ENCODE measurements at places on chromosomes 3 and 15. TPM values are rescaled to one million over a fixed set of nuclear protein-coding genes. Genes with fewer than 3 reads are reported as not detected.

MGLL gene
- total RNA-seq: 0.77 TPM

KLHL40 gene
- not detected for total RNA-seq

MTHFS gene
- 31.0 TPM for total RNA-seq

COL6A6 gene
- total RNA-seq: not detected

NLGN1 gene
- total RNA-seq: not detected

SUCNR1 gene
- total RNA-seq: not detected

LRRN1 gene
- total RNA-seq: 6.7 TPM

CTXND1 gene
- not detected for total RNA-seq

CLDN11 gene
- 0.19 TPM for total RNA-seq

- H3K27me3 ChIP-seq: no peaks in the 10 kb centered on the region
- H3K36me3 ChIP-seq: no peaks in the 10 kb centered on the region
- no peak for DNase-seq
- peaks cover 53% of the 10 kb centered on the region for H3K4me1 ChIP-seq
- no peak overlapping the region for H3K27ac ChIP-seq
Observed at GRCh38 chr3:30475809-30476178, 130.6 kb upstream of the TGFBR2 start.

GRCh38 chr3:4060064-4060463 is 243.1 kb upstream of the SETMAR start:
- H3K4me3 ChIP-seq: no peak overlapping the region
- no peak for DNase-seq
- peaks cover 2% of the 10 kb centered on the region for H3K36me3 ChIP-seq
- no peak overlapping the region for H3K27ac ChIP-seq

- H3K4me3 ChIP-seq: no peak overlapping the region
- H3K36me3 ChIP-seq: no peaks in the 10 kb centered on the region
- no peak overlapping the region for H3K27ac ChIP-seq
- no peaks in the 10 kb centered on the region for H3K4me1 ChIP-seq
Observed at GRCh38 chr3:139601191-139601961, 61.8 kb upstream of the RBP1 start.

- peaks cover 13% of the 10 kb centered on the region for H3K4me1 ChIP-seq
- no peak for DNase-seq
- H3K27ac ChIP-seq: no peak overlapping the region
Observed at GRCh38 chr3:196654735-196655090, 15.2 kb downstream of the NRROS start.

- H3K4me3 ChIP-seq: no peak overlapping the region
- H3K36me3 ChIP-seq: no peaks in the 10 kb centered on the region
- H3K27me3 ChIP-seq: no peaks in the 10 kb centered on the region
- no peaks in the 10 kb centered on the region for H3K4me1 ChIP-seq
Observed at GRCh38 chr3:64983583-64984359, 296.0 kb upstream of the ADAMTS9 start.

- peaks cover 1% of the 10 kb centered on the region for H3K4me1 ChIP-seq
- no peaks in the 10 kb centered on the region for H3K36me3 ChIP-seq
- no peak for DNase-seq
- H3K27me3 ChIP-seq: peaks cover 3% of the 10 kb centered on the region
Observed at GRCh38 chr15:93063262-93063671, 25.7 kb downstream of the RGMA start.

- H3K4me3 ChIP-seq: no peak overlapping the region
- no peaks in the 10 kb centered on the region for H3K27me3 ChIP-seq
- no peak overlapping the region for H3K27ac ChIP-seq
Observed at GRCh38 chr3:167899093-167899492, 163.6 kb downstream of the SERPINI1 start.

DNA sequence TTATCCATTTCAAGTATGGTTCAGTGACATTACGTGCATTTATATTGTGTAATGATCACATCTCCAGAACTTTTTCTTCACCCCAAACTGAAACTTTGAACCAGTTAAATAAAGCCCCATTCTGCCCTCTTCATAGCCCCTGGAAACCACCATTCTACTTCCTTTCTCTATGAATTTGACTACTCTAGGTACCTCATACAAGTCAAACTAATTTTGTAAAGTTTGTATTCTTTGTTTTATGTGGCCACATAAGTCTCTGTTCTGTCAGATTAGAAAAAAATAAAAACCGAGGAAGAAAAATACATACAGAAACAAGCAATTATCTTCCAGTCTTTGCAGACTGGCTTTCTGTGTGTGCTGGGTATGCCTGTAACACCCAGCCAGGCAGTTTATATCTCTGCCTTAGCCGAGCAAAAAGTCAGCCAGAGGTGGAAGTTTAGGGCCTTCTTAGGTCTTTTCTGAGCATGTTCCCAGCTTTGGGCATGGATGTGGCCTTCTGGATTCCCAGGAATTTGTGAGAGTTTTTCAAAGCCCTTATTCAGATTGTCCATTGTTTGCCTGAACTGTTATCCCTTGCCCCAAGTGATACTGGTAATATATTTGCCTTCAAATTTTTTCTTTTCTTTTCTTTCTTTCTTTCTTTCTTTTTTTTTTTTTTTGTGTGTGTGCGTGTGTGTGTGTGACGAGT is 6.0 kb upstream of the GRAMD1C start:
- no peak overlapping the region for H3K4me3 ChIP-seq
- peaks cover 8% of the 10 kb centered on the region for H3K36me3 ChIP-seq
- peak; percentile 26 for DNase-seq
- H3K27ac ChIP-seq: peak overlapping the region; percentile 43

GRCh38 chr3:142086581-142087090 is 62.7 kb downstream of the TFDP2 start:
- no peaks in the 10 kb centered on the region for H3K4me1 ChIP-seq
- no peak overlapping the region for H3K4me3 ChIP-seq

- no peak overlapping the region for H3K4me3 ChIP-seq
- no peak for DNase-seq
- H3K27me3 ChIP-seq: no peaks in the 10 kb centered on the region
- no peaks in the 10 kb centered on the region for H3K4me1 ChIP-seq
- no peak overlapping the region for H3K27ac ChIP-seq
Observed at GRCh38 chr3:59704292-59704691, 654.5 kb upstream of the CFAP20DC start.

- no peak overlapping the region for H3K27ac ChIP-seq
- H3K4me1 ChIP-seq: peaks cover 7% of the 10 kb centered on the region
- H3K36me3 ChIP-seq: peaks cover 8% of the 10 kb centered on the region
- no peaks in the 10 kb centered on the region for H3K27me3 ChIP-seq
Observed at GRCh38 chr3:112351036-112351435, 18.1 kb downstream of the CD200 start.

DNA sequence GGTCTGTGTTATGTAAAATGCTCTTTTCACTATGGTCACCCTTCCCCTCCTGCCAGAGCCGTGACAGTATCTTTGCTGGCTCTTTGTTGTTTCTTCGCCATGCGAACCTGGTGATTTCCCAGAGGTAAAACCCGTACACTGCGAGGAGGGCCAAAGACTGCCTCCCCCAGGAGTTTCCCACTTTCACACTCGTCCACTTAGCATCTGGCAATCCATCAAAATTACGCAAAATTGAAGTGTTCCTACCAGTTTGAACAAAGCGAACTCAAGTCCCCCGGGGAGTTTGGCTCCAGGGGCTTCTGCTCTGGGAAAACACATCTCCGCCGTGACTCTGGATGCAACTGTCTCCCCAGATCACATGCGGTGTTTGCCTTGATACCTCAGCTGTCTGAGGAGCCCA is 239.9 kb downstream of the FAM43A start:
- H3K27me3 ChIP-seq: no peaks in the 10 kb centered on the region
- H3K27ac ChIP-seq: no peak overlapping the region
- no peak overlapping the region for H3K4me3 ChIP-seq
- DNase-seq: no peak
- peaks cover 7% of the 10 kb centered on the region for H3K4me1 ChIP-seq

GRCh38 chr15:80473286-80474223 is 69.4 kb downstream of the ARNT2 start:
- peaks cover 25% of the 10 kb centered on the region for H3K27me3 ChIP-seq
- H3K36me3 ChIP-seq: no peaks in the 10 kb centered on the region
- H3K4me1 ChIP-seq: no peaks in the 10 kb centered on the region
- H3K27ac ChIP-seq: no peak overlapping the region
- H3K4me3 ChIP-seq: no peak overlapping the region

DNA sequence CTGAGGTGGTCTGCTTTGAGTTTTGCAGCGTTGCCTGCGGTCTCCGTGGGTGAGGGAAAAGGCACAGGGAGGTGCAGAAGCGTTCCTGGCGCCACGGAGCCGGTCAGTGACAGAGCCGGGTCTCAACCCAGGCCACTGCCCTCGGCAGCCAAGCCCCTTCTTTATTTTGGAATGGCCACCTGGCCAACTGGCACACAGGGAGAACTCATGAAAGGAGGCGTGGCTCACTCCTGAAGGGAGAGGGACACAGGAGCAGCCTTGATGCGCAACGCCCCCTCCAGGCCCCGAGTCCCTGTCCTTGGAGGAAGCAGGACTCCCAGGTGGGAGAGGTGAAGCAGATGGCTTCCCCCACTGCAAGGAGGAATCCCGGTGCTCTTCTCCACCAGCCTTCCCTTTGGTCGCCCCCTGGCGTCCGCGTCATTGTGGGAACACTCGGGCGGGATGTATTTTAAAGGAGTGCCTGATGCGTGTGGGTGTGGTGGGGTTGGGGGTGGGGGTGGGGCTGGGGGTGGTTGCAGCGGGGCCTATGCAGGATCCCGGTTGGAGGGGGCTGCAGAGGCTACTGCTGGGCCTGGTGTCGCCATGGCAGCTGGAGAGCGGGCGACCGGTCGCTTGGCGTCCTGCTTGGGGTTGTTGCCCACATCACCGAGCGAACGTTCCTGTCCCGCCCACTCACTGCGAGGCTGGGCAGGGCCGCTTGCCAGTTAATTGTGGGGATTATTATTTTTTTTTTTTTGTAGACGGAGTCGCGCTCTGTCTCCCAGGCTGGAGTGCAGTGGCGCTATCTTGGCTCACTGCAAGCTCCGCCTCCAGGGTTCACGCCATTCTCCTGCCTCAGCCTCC is 32.6 kb downstream of the APBA2 start:
- H3K4me3 ChIP-seq: peak overlapping the region; percentile 76
- no peak for DNase-seq
- peaks cover 18% of the 10 kb centered on the region for H3K36me3 ChIP-seq
- peak overlapping the region; percentile 91 for H3K27ac ChIP-seq
- peaks cover 41% of the 10 kb centered on the region for H3K4me1 ChIP-seq
- H3K27me3 ChIP-seq: no peaks in the 10 kb centered on the region

GRCh38 chr15:25238716-25239470 is 199.9 kb downstream of the UBE3A start:
- no peak for DNase-seq
- no peaks in the 10 kb centered on the region for H3K4me1 ChIP-seq
- no peak overlapping the region for H3K27ac ChIP-seq

DNA sequence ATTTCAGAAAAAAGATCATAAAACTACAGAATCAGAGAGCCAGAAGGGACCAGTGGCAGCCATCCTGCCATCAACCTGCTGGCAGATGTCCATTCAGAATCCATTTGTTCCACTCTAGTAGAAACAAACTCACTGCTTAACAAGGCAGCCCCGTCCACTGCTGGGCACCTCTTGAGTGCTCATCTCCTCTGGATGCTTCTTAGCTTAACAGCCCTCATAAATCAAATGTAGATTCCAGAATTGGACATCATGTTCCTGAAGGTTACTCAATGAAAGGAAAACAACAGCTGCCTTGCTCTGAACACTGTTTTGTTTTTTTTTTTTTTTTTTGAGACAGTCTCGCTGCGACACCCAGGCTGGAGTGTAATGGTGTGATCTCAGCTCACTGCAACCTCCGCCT is 37.3 kb downstream of the ABCC5 start:
- no peak for DNase-seq
- H3K27ac ChIP-seq: no peak overlapping the region
- peaks cover 9% of the 10 kb centered on the region for H3K36me3 ChIP-seq
- no peaks in the 10 kb centered on the region for H3K27me3 ChIP-seq

- no peaks in the 10 kb centered on the region for H3K36me3 ChIP-seq
- H3K4me1 ChIP-seq: no peaks in the 10 kb centered on the region
- DNase-seq: no peak
- no peak overlapping the region for H3K4me3 ChIP-seq
- H3K27me3 ChIP-seq: no peaks in the 10 kb centered on the region
Observed at GRCh38 chr3:117610156-117610555, 900.6 kb downstream of the TUSC7 start.

- H3K4me3 ChIP-seq: no peak overlapping the region
- H3K4me1 ChIP-seq: no peaks in the 10 kb centered on the region
- no peak overlapping the region for H3K27ac ChIP-seq
- no peaks in the 10 kb centered on the region for H3K27me3 ChIP-seq
- H3K36me3 ChIP-seq: peaks cover 4% of the 10 kb centered on the region
Observed at GRCh38 chr3:181455276-181455675, 256.4 kb upstream of the SOX2 start.

DNA sequence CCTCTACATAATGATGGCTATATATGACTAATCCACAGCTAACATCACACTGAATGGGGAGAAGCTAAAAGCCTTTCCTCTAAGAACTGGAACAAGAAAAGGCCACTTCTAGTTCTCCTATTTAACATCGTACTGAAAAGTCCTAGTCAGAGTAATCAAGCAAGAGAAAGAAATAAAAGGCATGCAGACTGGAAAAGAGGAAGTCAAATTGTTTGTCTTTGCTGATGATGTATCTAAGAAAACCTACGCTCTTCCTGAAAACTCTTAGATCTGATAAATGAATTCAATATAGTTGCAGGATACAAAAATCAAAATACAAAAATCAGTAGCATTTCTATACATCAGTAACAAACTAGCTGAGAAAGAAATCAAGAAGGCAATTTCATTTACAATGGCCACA is 116.9 kb downstream of the TP63 start:
- no peaks in the 10 kb centered on the region for H3K27me3 ChIP-seq
- H3K4me1 ChIP-seq: no peaks in the 10 kb centered on the region
- no peaks in the 10 kb centered on the region for H3K36me3 ChIP-seq
- no peak for DNase-seq

- H3K27me3 ChIP-seq: peaks cover 1% of the 10 kb centered on the region
- DNase-seq: peak; percentile 29
- peaks cover 3% of the 10 kb centered on the region for H3K36me3 ChIP-seq
- peak within 1 kb of the TSS; percentile 73 for H3K4me3 ChIP-seq
Observed at GRCh38 chr3:9769426-9770275, at the start of gene CAMK1. Gene CAMK1 (minus strand): TSS chr3:9769947. CDS start chr3:9767749, 2,198 bp downstream.

DNA sequence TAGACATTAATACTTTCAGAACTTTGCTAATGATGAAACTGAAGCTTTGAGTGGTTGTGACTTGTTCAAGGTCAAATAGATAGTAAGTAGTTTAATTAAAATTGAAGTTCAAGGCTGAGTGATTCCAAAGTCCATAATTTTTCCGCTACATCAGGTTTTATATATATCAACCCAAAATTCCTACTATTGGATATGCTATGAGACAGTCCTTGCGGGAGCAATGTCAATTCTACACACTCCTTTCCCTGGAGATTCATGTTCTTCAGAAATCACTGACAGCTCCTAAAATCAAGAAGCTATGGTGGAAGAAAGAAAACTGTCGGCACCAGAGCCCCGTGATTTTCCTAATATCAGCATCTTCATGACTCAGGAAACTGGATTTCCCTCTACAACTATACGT is 167.6 kb downstream of the EPHA3 start:
- H3K4me3 ChIP-seq: no peak overlapping the region
- no peak overlapping the region for H3K27ac ChIP-seq
- H3K36me3 ChIP-seq: no peaks in the 10 kb centered on the region
- H3K27me3 ChIP-seq: no peaks in the 10 kb centered on the region
- no peak for DNase-seq
- H3K4me1 ChIP-seq: no peaks in the 10 kb centered on the region

All from naive thymus-derived CD8-positive, alpha-beta T cell (primary cell).